Naive thymus-derived CD4-positive, alpha-beta T cell (primary cell): ENCODE measurements at places on chromosomes 2 and 18. TPM values are rescaled to one million over a fixed set of nuclear protein-coding genes. Genes with fewer than 3 reads are reported as not detected.

Gene NTSR2
- not detected for total RNA-seq

Gene TIA1
- 157 and 163 TPM in 2 replicates for total RNA-seq

Gene PDE1A
- total RNA-seq: not detected

Gene TSPYL6
- total RNA-seq: not detected in 2 replicates

Gene ASXL3
- not detected in 2 replicates for total RNA-seq

Gene TMEM200C
- total RNA-seq: not detected

Gene SPR
- total RNA-seq: 1.0 TPM

DNA sequence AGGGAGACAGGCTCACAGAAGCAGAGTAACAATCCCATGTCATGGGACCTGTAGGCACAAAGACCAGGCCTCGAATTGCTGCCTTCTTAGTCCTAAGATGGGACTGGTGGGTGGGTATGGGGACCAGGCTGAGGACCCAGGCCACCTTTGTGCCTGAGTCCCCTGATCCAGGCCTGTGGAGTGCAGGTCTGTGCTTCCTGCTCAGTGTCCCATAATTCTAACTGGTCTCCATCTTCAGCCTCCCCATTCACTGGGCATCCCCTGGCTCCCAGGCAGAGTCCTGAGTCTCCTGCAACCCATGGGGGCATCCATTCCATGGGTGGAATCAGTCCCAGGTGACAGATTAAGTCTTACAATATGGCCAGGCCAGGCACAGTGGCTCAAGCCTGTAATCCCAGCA lies 83.9 kb downstream of the SMAD7 start:
- no peak overlapping the region for H3K4me3 ChIP-seq
- no peaks in the 10 kb centered on the region for H3K36me3 ChIP-seq
- no peaks in the 10 kb centered on the region for H3K27me3 ChIP-seq
- H3K27ac ChIP-seq: no peak overlapping the region

DNA sequence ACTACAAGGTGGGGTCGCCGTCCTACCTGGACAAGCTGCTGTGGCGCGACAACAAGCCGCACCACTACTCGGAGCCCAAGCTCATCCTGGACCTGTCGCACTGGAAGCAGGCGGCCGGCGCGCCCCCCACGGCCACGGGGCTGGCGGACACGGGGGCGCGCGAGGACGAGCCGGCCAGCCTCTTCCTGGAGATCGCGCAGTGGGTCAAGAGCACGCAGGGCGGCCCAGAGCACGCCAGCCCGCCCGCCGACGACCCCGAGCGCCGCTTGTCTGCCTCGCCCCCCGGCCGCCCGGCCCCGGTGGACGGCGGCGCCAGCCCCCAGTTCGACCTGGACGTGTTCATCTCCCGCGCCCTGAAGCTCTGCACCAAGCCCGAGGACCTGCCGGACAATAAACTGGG lies 90.4 kb downstream of the MRO start:
- H3K4me3 ChIP-seq: no peak overlapping the region
- DNase-seq: no peak
- no peaks in the 10 kb centered on the region for H3K27me3 ChIP-seq
- H3K36me3 ChIP-seq: no peaks in the 10 kb centered on the region
- no peak overlapping the region for H3K27ac ChIP-seq

- no peak for DNase-seq
- H3K27me3 ChIP-seq: no peaks in the 10 kb centered on the region
- H3K4me1 ChIP-seq: no peaks in the 10 kb centered on the region
- H3K27ac ChIP-seq: no peak overlapping the region
Measured at GRCh38 chr18:76013057-76013456, 482.0 kb downstream of the ZNF516 start.

DNA sequence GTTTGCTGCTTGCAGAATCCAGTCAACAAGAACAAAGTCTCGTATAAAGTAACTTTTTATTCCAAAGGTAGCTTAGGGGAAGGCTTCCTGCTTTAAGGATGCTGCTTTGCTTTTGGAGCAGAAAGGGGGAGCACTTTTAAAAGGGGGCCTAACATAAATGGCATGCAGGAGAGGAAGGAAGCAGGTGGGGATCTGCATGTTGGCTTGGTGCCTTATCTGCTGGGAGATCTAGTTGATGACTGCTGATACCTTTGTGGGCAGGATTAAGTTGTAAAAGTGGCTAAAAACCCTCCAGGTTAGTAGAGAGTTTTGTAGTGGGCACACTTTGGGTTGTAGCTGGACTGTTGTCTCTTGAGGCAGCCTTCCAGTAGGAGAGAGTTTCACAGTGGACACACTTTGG lies 22.5 kb downstream of the UBR3 start:
- H3K4me1 ChIP-seq: peaks cover 8% of the 10 kb centered on the region
- no peaks in the 10 kb centered on the region for H3K36me3 ChIP-seq
- DNase-seq: no peak
- H3K27ac ChIP-seq: no peak overlapping the region

DNA sequence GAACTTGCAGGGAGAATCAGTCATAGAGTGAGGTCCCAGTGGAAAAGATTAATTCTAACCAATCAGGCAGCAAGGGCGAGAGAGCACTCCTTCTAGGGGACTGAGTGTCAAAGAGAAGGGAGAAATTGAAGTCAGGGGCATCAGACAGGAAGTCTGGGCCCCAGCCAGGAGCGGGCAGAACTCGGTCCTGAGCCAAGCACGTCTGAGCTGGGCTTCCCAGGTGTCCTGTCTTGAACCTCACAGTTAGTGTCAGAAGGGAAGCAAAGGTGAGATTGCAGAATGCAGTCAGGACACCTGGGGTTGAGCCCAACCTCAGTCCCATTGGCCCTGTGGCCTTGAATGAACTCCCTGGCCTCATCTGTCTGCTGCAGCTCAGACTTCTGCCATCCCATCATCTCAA lies 220.9 kb downstream of the SMAD2 start:
- H3K27me3 ChIP-seq: no peaks in the 10 kb centered on the region
- H3K4me3 ChIP-seq: no peak overlapping the region
- no peak for DNase-seq

DNA sequence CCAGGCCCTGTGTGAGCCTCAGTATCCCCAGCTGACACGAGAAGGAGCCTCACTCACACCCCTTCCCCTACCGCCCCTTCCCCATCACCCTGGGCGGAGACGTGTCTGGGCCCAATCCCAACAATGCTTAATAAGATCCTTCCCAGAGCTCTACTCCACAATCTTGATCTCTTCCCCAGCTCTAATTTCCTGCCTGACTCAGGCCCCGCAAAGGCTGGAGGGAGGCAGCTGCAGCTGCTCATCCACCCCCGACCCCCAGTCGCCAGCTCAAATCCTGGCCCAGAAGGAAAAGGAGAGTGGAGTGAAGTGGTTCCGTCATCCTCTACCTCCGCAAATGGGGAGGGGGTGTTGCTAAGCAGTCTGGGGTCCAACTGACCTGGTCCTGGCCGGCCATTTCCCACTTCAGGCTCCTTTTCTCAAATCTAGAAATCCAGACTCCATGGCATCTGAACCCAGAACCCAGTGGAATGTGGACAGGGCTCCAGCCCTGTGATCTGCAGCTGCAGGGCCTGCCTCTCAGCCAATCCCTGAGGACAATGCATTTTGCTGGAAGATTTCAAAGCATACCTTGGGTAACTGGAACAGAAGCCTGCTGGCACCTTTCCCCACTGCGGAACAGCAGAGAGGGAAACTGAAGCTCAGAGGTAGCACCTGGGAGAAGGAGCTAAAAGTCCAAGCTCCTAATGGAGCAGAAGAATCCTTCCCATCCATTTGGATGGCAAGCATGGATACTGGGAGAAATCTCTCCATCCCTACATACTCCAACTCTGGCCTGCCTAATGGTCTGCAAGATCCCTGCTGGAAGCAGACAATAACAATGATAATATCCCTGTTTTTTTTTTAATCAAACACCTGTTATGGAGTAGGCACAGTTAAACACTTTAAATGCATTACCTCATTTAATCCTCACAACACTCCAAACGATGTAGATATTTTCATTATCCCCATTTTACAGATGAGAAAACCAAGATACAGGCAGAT lies 5.6 kb upstream of the TNS1 start:
- DNase-seq: no peak
- peaks cover 7% of the 10 kb centered on the region for H3K27me3 ChIP-seq
- no peaks in the 10 kb centered on the region for H3K4me1 ChIP-seq
- H3K4me3 ChIP-seq: no peak overlapping the region

DNA sequence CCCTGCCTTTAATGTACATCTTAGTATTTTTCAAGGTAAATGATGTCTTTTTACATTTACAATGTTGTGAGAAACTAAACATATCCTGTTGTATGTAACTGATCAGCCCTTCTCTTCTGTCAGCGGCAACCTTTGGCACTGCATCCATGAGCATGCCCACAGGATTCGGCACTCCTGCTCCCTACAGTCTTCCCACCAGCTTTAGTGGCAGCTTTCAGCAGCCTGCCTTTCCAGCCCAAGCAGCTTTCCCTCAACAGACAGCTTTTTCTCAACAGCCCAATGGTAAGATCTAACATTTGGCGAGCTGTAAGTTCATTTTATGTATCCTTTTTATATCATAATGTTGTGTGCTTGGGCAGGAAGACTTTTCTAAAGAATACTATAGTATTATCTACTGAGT lies 46.9 kb upstream of the SCYGR2 start:
- no peaks in the 10 kb centered on the region for H3K4me1 ChIP-seq
- peaks cover 39% of the 10 kb centered on the region for H3K36me3 ChIP-seq
- no peak for DNase-seq
- H3K27me3 ChIP-seq: no peaks in the 10 kb centered on the region

DNA sequence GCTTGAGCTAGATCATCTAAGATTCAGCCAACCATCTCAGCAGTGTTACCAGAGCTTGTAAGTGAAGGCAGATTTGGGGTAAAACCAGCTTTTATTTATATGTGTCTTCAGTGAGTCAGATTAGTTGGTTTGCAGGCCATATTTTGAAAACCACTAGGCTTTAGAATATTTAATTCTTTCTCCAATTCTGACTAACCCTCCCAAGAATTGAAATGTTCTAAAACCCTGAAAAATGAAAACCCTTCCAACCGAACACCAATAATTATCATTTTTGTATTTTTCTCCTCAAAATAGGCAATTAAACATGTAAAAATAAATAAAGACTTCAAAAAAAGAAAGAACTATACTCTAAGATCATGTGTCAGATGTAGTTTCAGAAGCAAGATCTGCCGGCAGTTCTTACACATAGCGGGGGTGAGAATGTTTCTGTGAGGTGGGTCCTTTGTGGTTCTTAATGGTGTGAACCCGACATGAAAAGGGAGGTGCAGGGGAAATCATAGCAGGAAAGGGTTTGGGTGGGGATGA lies 14.2 kb downstream of the PLEK start:
- no peak overlapping the region for H3K27ac ChIP-seq
- no peak for DNase-seq
- no peaks in the 10 kb centered on the region for H3K27me3 ChIP-seq
- H3K4me1 ChIP-seq: peaks cover 53% of the 10 kb centered on the region
- no peak overlapping the region for H3K4me3 ChIP-seq
- H3K36me3 ChIP-seq: no peaks in the 10 kb centered on the region

GRCh38 chr2:235698028-235698427 lies 204.2 kb downstream of the AGAP1 start:
- no peak for DNase-seq
- no peak overlapping the region for H3K4me3 ChIP-seq
- no peaks in the 10 kb centered on the region for H3K36me3 ChIP-seq
- no peak overlapping the region for H3K27ac ChIP-seq
- H3K27me3 ChIP-seq: no peaks in the 10 kb centered on the region
- no peaks in the 10 kb centered on the region for H3K4me1 ChIP-seq

- no peak overlapping the region for H3K27ac ChIP-seq
- H3K36me3 ChIP-seq: no peaks in the 10 kb centered on the region
- no peaks in the 10 kb centered on the region for H3K27me3 ChIP-seq
- no peak for DNase-seq
Measured at GRCh38 chr2:127818241-127818640, 7.3 kb upstream of the WDR33 start.

DNA sequence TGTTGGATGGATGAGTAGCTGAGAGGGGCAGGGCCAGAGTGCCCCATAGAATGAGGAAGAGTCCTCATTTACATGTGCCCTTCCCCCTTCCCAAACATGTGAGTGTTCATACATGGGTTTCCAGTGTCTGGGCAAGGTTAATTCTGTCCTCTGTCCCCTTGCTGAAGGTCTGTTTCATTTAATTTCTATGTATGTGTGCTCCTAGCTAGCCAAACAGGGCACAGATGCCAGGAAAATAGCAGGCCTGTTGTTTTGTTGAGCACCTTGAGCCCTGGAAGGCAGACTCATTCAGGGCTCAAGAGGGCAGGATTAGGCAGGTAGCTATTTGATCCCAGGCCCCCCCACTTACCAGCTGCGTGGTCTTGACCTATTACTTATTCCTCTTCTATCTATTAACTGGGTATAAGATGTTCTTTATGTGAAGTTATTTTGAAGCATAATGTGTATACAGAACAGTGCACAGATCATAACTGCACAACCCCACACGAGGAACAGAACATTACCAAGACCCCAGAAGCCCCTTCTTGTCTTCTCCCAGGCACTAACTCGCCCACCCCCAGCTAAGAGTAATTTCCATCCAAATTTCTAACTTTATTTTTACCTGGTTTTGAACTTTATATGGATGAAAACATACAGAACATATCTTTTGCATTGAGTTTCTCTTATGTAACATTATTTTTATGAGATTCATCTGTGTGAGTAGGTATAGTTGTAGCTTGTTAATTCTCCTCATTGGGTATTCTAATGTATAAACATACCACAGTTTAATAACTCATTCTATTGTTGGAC lies 164.3 kb downstream of the RPIA start:
- H3K27ac ChIP-seq: no peak overlapping the region
- H3K27me3 ChIP-seq: peaks cover 3% of the 10 kb centered on the region
- no peaks in the 10 kb centered on the region for H3K36me3 ChIP-seq
- no peak for DNase-seq
- H3K4me3 ChIP-seq: no peak overlapping the region

- DNase-seq: no peak
- no peak overlapping the region for H3K4me3 ChIP-seq
- peaks cover 4% of the 10 kb centered on the region for H3K4me1 ChIP-seq
- no peak overlapping the region for H3K27ac ChIP-seq
- no peaks in the 10 kb centered on the region for H3K27me3 ChIP-seq
Measured at GRCh38 chr2:106020821-106021661, 173.1 kb downstream of the UXS1 start.

- H3K27ac ChIP-seq: no peak overlapping the region
- H3K36me3 ChIP-seq: no peaks in the 10 kb centered on the region
- H3K27me3 ChIP-seq: no peaks in the 10 kb centered on the region
- H3K4me3 ChIP-seq: no peak overlapping the region
- H3K4me1 ChIP-seq: no peaks in the 10 kb centered on the region
Measured at GRCh38 chr2:163155279-163155883, 316.8 kb upstream of the KCNH7 start.

DNA sequence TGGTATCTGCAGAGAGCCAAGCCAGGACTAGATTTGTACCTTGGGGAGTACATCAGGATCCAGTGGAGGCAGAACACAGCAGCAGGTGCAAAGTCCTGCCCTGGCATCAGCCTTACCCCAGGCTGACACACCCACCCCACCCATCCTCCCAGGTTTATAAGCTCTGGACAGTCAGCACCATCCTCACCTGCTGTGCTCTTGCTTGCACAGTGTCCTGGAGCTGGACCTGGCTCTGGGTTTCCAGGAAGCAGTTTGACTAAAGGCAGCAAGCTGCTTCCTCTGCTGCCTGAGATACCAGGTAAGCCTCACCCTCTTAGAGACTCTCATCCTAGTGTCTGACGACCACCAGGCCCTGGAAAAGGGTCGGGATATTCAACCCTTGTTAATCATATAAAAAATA lies at the start of gene SULT1C3:
TSS of gene SULT1C3 (plus strand) at position 183 of the 400 bp plus-strand sequence. CDS start 7,227 bp downstream, outside the sequence.
- no peaks in the 10 kb centered on the region for H3K36me3 ChIP-seq
- no peak for DNase-seq
- no peak within 1 kb of the TSS for H3K4me3 ChIP-seq
- H3K27me3 ChIP-seq: no peaks in the 10 kb centered on the region

- DNase-seq: no peak
- H3K4me3 ChIP-seq: no peak overlapping the region
- H3K36me3 ChIP-seq: no peaks in the 10 kb centered on the region
- H3K27ac ChIP-seq: no peak overlapping the region
- H3K27me3 ChIP-seq: peaks cover 22% of the 10 kb centered on the region
Measured at GRCh38 chr18:911486-911885, 6.8 kb downstream of the ADCYAP1 start.
